ELR (cell line): ENCODE measurements at places on chromosomes 16 and 17.

GRCh38 chr16:5560084-5560483 is 462.5 kb upstream of the EEF2KMT start:
- DNase-seq, result peak; percentile 2

- peak; percentile 3 for DNase-seq
These were observed 605 bp downstream of the MRTFB start for GRCh38 chr16:14071576-14072271.

- DNase-seq, result no peak
These were observed 8.6 kb downstream of the KRT28 start for GRCh38 chr17:40791111-40791510.

- peak; percentile 97 for DNase-seq
These were observed 20.1 kb downstream of the CD7 start for GRCh38 chr17:82297280-82297713.

- no peak for DNase-seq
These were observed 5.2 kb upstream of the KCNH6 start for GRCh38 chr17:63517825-63518534.

GRCh38 chr16:70331588-70332358 is 14.9 kb upstream of the DDX19A start:
- peak; percentile 27 for DNase-seq

- peak; percentile 67 for DNase-seq
These were observed 693.0 kb upstream of the SOX9 start for GRCh38 chr17:71427801-71428200.

GRCh38 chr17:21425736-21426135 is 49.6 kb downstream of the KCNJ12 start:
- DNase-seq, result no peak

GRCh38 chr16:81073560-81074330 is 3.3 kb downstream of the C16orf46 start:
- no peak for DNase-seq

DNA sequence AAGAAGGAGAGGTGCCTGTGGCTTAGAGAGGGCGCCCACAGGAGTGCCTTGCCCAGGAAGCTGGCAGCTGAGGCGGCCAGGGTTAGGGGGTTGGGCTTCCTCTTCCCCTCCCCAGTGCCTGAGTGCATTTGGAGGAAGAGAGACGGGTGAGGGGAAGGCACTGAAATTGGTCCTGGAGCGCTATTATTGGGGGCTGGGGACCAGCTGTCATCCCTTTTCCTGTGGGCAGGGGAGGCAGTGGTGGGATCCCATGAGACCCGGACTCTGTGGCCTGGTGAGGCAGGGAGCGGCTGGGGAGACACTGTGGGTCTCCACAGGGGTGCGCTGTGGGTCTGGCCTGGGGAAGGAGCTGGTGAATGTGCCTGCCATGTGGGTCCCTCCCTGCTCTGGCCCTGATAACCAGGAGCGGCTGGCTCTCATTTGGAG is 259.7 kb downstream of the SEC14L1 start:
- DNase-seq, result peak; percentile 52

GRCh38 chr17:48619826-48620449 is 4.8 kb upstream of the HOXB8 start:
- DNase-seq, result no peak

DNA sequence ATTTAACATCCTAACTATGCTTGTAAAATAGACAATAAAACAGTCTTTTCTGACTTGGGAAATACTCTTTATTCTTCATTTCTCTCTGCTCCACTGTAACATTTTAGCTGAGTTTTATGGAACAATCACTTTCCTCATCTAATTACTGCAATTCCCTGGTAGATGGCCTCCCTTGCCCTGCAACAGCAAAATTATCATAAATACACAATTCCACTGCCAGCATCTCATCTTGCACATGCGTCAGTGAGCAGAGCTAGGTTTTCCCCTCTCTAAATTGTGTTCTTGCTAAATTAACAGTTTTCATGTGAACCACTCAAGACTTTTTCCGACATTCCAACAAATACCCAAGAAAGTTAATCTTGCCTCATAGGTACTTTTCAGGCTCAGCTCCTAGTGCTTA is 920.9 kb upstream of the GOT2 start:
- DNase-seq, result no peak
